CD4-positive, alpha-beta T cell treated with Interleukin-1 beta for 1 hour (primary cell): ENCODE measurements at places on chromosomes 11 and 22.

GRCh38 chr11:93099806-93100205 is 98.0 kb downstream of the SLC36A4 start:
- DNase-seq: no peak

GRCh38 chr11:83241291-83241946 is 44.7 kb downstream of the CCDC90B start:
- DNase-seq: no peak

DNA sequence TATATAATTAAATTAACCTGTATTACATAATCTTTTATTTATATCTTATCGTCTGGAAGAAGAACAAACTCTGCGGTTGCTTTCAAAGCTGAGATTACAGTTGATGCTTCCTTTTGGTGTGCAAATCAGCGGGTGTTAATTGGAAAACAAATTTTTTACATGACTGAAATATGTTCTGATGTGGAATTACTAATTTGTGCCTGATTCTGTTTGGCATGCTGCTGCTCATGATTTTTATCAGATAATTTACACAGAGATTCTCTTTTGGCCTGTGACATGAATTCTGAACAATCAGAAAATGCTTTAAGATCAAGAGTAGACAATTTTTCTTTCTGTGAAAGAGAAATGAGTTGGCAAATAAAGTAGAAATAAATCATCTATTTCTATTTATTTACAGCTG is 510.8 kb downstream of the NELL1 start:
- DNase-seq: no peak

GRCh38 chr11:8201644-8202365 is 33.0 kb upstream of the RIC3 start:
- peak; percentile 58 for DNase-seq

DNA sequence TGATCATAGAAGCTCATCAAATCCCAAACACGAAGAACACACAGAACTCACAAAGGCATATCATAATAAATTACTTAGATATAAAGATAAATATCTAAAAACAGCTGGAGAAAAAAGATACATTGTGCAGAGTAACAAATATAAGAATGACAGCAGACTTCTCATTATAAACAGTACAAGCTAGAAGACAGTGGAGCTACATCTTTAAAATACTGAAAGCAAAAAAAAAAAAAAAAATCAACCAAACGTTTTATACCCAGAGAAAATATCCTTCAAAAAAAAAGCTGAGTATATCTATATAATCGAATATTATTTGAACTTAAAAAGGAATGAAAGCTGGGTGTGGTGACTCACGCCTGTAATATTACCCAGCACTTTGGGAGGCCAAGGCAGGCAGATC is 90.0 kb downstream of the SBF2 start:
- DNase-seq: no peak

DNA sequence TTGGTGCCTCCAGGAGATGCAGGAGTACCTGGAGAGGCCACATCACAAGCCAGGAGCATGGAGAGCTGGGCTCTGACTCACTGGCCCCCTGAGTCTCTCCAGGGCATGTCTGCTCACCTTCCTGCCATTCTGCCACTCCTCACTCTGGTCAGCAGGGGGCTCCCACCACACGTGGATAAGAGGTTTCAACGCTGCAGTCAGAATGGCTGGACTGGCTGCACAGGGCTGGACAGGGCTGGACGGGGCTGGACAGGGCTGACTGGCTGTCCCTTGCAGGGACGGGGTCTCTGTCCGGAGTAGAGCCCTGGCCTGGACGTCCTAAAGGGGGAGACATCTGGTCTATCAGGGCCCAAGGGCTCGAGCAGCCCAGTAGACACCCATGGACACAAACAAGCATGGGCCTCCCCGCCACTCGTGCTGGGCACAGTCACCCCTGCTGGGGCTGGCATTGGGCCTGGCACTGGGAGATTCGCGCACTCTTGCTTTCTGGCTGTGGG is 34.6 kb downstream of the CYTH4 start:
- peak; percentile 79 for DNase-seq

GRCh38 chr11:63761931-63762653 is 6.5 kb downstream of the ZFTA start:
- no peak for DNase-seq

GRCh38 chr11:34323601-34324000 is 34.2 kb downstream of the ABTB2 start:
- no peak for DNase-seq

DNA sequence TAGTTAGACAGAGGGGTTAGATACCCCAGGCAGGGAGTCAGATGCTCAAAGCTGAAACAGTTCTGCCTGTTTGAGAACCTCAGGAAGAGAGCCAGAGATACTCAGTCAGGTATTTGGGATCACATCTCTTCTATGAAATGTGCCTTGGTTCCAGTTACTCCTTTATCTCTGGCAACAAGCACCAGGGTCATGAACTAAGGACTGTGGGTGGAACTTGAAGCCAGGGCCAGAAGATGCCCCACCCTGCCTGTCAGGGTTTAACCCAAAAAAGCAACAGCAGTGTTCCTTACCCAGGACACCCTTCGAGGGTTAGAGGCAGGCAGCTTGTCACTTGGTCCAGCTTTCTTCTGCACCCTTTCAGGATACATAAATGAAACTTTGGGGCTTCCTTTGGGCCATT is 15.0 kb upstream of the WT1 start:
- DNase-seq: no peak

GRCh38 chr22:42856179-42856864 is 751 bp downstream of the ARFGAP3 start:
- peak; percentile 62 for DNase-seq

DNA sequence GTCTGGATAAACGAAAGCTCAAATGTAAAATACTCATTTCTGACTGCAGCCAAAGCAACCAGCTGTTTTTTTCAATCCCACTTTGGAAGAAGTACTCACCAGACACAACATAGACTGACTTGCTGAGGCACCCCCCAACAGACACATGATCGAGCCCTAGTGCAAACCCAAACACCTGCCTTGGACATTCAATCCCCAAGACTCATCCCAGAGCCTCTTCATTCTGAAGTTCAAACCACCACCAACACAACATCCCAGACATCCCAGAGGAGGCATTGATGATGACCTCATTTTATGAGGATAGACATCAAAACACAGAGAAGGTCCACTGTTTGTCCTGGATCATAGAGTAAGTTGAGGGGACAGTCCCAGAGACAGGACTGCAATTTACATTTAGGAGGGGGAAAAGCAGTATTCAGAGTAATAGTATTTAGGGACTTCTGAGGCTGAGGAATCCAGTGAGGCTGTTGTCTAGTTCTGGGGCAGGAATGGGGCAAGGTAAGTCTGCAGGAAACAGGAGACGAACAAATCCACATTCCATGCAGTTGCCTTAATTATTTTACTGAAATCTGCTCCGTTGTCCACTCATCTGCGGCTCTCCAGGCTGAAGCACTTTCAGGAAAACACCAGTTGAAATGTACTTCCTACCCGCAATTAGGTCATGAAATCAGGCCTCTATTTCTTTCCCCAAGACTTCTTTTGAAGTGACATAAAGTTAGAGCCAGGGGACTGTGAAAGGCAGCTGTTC is 54.8 kb downstream of the CLPB start:
- no peak for DNase-seq

DNA sequence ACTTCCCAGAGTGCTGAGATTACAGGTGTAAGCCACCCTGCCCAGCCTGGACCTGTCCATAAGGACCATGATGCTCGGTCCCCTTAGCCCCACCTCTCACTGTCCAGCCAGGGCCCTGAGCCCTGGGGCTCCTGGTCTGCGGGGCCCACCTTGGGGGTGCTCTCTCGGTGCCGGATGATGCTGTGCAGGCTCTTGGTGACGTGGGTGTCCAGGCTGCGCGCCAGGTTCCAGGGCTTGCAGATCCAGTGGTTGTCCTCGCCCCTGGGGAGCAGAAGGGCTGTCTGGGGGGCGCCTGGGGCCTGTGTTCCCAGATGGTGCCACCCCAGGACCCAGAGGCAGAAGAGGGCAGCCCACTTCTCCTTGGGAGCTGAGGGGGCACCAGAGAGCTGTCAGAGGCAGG is 13.4 kb downstream of the TTLL12 start:
- DNase-seq: no peak

- DNase-seq: no peak
Measured at GRCh38 chr11:121777056-121777455, 324.3 kb upstream of the SORL1-AS1 start.
